ENCODE measurements at places on chromosomes 12 and 14.

DNA sequence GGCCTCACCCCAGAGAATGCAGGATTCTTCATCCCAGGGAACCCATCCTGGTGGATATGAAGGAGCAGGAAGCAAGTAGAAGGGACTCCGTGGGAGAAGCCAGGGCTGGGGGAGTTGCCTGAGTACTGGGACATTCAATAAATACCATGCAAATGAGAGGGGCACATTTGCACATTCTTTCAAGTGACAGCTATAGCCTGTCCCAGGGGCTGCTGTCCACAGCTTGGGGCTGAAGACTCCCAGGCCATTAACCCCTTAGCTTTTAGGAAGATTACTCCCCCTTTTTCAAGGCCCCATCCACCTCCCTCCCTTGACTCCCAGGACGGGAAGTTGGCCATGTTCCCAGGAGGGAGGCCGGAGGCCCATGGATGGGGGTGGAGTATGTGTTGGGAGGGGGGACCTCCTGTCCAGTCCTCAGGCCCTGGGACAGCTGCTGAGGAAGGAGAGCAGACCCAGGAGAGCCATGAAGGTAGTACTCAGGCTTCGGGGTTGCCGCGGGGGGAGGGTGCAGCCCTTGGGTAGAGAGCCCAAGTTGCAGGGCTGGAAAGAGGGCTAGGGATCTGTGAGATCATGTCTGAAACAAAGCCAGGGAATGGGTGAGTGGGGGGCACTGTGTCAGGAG lies 974 bp upstream of the TNS2 start:
- DNase-seq: peak; percentile 73

DNA sequence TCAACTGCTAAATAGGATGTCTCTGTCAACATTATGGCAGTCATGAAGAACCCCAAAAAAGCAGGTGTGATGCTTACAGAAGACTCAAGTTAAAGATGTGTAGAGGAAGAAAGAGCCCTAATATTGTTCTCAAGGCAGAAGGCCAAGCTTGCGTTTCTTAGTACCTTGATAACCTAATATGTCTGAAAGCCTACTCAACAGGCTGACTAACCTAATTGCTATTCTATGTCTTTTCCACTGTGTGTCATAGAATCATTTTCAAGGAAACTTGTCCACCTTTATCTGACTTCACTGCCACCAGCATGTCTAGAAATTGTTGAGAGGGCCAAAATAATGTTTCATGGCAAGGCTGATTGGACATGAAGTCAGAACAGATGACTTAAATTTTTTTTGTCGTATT lies 373.2 kb downstream of the BTG1 start:
- DNase-seq: no peak

DNA sequence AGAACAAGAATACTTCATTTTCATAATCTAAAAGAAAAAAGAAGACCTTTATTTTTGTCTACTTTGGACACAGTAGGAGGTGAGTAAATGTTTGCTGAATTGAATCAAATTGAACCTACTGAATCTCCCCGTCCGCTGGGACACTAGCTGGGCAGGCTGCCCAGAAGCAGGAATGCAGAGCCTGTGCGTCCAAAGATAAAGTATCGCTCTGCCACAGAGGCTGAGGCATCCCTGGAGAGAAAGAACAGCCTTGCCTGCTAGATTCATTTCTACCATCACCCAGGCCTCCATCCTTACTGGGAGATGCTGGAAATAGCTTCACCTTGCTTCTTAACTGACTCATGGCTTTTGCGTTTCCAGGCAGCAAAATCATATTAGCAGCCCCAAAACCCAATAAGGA lies 64.1 kb upstream of the TSPAN11 start:
- DNase-seq: peak; percentile 81

- no peak for DNase-seq
Observed at GRCh38 chr12:42104784-42105183, 39.9 kb downstream of the GXYLT1 start.

- no peak for DNase-seq
Observed at GRCh38 chr12:18689771-18690170, 48.0 kb downstream of the PLCZ1 start.

DNA sequence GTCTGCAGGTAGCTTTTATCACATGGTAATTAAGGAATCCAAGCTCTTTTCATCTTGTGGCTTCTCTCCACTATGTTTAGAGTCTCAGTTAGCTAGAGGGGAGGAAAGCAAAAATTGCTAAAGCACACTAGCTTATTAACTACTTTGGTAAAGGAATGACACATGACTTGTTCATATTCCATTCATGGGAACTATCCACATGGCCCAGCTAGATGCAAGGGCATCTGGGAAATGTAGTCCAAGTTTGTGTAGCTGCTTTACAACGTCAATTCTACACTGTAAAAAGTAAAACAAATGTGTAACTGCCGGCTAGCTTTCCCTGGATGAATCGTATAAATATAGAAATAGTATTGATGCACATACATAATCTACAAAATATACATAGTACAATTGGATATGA lies 244.5 kb upstream of the LRFN5 start:
- no peak for DNase-seq

GRCh38 chr12:2413999-2414792 lies 361.4 kb downstream of the CACNA1C start:
- no peak for DNase-seq

- no peak for DNase-seq
Observed at GRCh38 chr12:65330331-65330730, 51.8 kb downstream of the MSRB3 start.

- no peak for DNase-seq
Observed at GRCh38 chr12:131940141-131940547, 9.6 kb upstream of the EP400 start.

- DNase-seq: no peak
Observed at GRCh38 chr14:34707722-34708121, 6.7 kb downstream of the CFL2 start.

DNA sequence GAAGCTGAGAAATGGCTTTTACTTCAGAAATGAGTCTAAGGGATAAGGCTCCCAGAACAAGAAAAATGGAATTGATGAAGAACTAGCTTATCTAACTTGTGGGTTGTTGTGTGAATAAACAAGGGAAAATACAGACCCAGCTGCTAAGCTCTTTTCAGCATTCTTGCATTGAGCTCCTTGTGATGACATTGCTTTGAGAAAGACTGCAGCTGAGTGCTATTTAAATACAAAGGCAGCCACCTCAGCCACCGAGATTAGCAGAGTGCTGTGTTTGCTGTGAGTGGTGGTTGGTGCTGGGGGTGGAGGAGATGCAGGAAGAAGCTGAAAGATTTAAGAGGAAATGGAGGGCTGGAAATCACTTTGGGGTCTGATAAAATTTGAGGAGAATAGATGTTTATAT lies 396.0 kb upstream of the PRICKLE1 start:
- no peak for DNase-seq

DNA sequence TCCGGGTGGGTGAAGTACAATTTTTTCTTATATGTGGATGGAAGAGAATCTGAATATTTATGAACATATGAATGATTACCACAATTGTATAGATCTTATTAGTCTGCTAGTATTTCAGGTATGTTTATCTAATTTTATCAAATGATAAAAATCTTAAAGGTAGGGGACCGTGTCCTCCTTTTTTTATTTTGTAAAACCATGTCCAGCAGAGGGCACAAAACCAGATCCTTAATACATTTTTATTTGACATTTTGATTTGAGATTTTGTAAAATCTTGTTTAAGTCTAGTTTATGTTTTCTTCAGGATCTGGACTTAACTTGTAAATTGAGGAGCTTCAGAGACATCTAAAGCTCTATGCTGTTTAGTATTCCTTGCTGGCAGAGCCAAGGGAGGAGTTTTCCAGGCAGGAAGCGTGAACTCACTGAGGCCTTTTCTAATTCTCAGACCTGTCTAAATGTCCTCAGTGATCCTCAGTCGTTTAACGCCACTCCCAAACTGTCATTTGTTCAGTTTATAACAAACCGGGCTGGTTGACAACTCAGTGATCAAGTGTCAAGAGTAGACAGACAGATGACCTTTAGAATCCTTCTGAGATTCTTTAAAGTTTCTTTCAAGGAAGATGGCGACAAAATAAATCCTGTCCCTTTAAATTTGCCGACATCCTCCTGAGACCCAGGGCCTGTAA lies 263.9 kb downstream of the KTN1 start:
- peak; percentile 24 for DNase-seq

GRCh38 chr12:3752096-3752709 lies 706 bp downstream of the CRACR2A start:
- peak; percentile 37 for DNase-seq

DNA sequence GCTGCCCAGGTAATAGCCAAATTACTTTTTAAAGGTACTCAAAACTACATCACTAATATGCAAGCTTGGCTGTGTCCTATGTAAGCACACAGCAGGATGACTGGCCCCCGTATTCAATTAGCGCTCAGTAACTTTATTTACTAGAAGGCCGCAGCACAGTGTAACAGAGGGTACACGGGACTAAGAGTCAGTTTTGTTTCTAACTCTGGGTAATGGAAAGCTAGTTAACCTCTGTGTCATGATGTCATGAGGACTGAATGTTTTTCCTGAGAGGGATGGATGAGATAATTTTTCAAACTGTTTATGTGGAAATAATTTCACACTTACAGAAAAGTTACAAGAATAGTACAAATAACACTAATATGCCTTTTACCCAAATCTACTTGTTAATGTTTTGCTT lies 27.1 kb downstream of the GALNT4 start:
- no peak for DNase-seq

DNA sequence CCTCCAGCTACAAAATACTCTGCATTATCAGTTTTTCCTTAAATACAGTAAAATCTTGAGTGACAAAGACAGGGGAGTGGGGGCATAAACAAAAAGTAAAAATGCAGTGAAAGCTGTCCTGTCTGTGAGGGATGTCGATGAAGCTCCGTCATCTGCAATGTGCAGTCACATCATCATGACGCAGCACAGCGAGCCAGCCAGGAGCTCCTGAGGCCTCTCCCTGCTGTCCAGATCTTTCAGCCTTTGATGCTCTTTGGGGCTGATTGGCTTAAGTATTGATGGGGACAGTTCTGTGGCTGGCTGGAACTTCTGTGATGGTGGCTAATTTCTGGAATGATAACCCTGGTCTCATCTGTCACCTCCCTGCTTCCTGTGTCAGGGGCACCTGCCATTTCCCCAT lies 54.6 kb upstream of the TRAF3 start:
- no peak for DNase-seq

DNA sequence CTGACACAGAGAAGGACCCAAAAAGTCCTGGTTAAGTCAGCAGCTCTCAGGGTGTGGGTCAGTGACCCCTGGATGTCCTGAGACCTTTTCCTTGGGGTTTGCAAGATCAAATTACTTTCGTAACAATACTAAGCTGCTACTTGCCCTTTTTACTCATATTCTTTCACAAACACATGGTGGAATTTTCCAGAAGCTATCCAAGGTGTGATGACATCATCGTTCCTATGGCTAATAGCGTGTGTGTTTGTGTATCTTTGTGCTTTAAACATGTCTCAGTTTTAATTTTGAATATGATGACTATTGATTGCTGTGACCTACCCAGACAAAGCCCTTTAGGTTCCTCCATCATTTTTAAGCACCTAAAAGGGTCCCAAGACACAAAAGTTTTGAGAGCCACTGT lies 176.2 kb downstream of the PHETA1 start:
- DNase-seq: no peak

DNA sequence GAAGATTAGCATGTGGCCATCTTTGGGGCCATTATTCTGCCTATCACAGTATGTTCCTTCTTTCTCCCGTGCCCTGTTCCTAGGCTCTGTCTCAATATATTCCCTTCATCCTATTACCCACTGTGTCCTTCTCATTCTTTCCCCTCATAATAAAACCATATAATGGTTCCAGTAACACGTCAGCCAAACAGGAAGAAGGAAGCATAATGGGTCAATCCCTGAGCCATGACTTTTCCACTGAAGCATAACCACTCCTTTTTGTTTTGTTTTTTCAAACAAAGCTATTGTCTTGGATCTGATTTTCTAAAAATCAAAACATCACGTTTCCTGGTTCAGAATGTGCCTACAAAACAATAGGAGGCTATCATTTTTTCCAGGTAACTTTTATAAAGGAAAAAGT lies 21.3 kb upstream of the RHOJ start:
- DNase-seq: no peak

Data from fibroblast of the aortic adventitia (primary cell).